Suppressor macrophage treated with lipopolysaccharide for 1 hour (primary cell): ENCODE measurements at places on chromosomes 12 and 14.

DNA sequence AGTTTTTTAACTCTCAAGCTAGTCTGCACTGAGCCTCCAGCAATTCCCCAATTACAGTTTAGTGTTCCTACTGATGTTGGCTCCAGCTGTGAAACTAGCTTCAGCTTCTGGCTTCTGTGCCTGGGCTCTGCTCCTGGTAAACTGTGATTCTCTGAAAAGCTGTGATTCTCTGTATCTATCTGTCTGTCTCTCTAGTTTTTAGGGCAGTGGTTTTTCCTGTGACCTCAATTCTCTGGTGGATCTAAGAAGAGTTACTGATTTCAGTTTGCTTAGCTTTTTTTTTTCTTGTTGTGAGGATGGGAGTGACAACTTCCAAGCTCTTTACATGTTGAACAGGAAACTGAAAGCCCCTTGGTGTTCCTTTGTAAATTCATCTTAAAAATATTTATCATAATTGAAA is 3.8 kb upstream of the HIF1A start:
- DNase-seq, result no peak

GRCh38 chr12:78795934-78796445 is 68.6 kb upstream of the SYT1 start:
- no peak for DNase-seq

GRCh38 chr12:77667101-77667500 is 163.6 kb upstream of the NAV3 start:
- DNase-seq, result no peak

GRCh38 chr12:103181366-103182152 is 224.1 kb downstream of the ASCL1 start:
- DNase-seq, result no peak

DNA sequence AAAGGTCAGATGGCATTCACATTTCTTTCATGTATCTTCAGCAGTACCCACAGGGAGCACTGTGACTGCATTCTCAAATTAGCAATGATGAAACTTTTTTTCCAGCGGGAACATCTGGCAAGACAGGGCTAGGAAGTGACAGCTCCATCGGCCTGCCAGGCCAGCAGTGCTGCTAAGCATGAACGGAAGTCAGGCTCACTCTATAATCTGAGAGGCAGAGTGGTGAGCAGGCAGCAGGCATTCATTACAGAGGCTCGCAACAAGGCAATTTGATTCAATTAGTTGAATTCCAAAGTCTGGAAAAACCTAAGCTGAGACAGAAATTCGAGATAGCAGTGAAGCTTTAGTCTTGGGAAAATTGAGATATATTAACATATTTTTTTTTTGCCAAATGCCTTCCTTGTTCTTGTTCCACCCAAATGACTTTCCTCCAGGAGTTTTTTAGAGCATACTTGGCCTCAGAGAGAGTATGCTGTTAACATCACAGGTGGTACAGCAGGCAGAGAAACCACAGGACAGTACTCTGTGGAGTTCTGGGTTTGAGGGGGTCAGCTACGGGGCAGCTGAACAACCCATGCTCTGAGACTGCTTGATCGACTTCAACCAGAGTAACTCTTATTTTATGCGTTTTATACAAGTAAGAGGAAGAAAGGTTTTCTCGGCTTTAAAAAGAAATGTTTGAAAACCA is 414.9 kb downstream of the APAF1 start:
- no peak for DNase-seq

DNA sequence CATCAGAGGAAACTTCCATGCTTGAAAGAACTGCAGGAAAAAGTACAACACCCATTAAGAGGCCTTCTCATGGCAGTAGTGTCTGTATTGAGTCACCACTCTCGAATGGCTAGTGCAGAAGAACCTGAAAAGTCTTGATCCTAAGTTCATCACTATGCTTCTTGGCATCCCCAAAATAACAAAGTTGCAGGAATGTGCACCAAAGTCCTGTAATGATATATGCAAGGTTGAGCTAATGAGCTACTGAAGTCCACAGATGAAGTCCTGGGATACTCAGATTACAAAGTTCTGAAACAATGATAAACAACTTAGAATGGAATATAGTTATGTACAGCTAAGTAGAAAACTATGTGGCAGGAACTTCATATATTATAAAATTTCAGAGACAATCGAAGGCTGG is 545.4 kb downstream of the FOXG1 start:
- no peak for DNase-seq

DNA sequence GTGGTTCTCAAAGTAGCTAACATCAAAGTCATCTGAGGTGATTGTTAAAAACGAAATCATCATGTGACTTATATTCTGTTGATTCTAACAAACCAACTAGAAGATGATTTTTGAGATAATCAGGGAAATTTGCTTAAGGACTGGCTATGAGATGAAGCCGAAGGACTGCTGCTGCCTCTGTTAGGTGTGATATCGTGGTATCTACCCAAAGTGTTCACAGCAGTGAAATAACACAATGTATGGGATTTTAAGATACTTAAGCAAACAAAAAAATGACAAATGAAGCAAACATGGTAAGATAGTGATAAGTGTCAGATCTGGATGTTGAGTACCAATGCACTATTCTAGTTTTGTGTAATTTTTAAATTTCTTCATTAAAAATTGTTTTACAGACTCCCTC is 59.1 kb downstream of the GXYLT1 start:
- DNase-seq, result no peak

GRCh38 chr12:109835827-109836226 is 2.6 kb upstream of the TRPV4 start:
- no peak for DNase-seq

DNA sequence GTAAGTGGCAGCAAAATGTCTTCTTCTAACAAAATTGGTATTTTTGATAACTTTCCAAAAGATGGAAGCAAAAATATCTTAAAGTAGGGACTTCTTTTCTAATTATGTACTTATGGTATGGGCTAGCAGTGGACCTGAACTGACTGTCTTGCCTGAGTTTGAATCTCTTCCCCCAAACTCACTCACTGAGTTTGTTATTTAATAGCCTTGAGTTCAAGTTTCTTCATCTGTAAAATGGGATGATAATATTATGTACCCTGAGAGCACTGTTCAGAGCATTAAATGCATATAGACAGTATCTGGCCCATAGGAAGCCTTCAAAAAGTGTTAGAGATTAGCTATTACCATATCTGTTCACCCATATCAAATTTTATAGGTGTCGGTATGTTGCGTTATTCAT is 210.4 kb upstream of the NUDT4 start:
- no peak for DNase-seq

DNA sequence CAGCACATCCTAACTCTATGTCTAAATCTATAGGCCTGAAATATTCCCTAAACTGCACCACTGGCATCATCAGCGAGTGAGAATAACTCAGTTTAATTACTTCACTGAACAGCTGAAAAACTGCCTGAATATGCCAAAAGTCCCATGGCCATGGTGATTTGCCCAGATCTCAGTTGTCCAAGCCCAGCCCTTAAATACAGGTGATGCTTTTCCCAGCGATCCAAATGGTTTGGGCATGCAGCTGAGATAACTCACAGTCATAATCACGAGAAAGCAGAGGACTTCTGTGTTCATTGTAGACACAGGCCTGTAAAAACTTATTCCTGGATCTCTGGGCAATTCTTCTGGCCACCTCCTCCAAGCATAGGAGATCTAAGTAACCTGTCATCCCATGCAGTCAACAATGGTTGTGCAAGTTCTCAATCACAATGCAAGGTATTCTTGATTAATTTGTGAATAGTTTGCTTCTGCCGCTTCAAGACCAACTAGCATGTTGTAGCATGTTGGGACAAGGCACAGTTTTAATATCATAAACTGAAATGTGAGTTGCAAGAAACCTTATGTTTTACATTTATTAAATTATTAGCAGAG is 40.5 kb downstream of the DUSP6 start:
- DNase-seq, result no peak

DNA sequence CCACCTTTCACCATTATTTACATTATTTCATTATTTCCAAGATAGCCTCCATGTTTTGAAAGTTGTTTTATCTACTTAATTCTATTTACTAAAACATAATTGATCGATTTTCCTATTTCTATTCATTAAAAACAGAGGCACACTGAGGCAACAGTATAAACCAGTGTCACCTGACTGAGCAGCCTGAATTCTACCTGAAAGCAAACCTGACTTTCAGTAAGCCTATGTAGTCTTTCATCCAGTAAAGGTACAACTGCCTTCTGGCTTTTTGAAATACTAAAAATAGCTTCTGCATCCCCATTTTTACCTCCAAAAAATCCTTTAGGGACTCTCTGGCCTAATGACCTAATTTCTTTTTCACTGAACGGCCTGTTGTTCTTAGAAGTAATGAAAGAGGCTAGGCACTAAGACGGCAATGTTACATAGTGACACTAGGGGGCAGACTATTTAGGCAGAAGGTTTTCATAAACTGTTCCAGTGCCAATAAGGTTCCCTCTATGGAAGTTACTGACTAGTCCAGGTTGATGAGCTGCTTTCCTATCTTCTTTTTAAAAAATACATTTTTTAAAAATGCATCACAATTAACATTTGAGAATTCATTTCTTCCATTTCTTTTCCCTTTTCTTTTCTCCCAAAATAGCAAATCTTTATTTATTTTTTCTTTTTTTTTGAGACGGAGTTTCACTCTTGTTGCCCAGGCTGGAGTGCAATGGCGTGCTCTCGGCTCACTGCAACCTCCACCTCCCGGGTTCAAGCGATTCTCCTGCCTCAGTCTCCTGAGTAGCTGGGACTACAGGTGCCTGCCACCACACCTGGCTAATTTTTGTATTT is 17.5 kb downstream of the ANAPC5 start:
- DNase-seq, result peak; percentile 88

GRCh38 chr14:75960231-75960630 is 21.6 kb downstream of the TGFB3 start:
- no peak for DNase-seq

- DNase-seq, result no peak
These were observed 121.2 kb downstream of the PRICKLE1 start for GRCh38 chr12:42468341-42468821.

- DNase-seq, result no peak
These were observed 59.0 kb downstream of the CDC42BPB start for GRCh38 chr14:102998393-102998792.

DNA sequence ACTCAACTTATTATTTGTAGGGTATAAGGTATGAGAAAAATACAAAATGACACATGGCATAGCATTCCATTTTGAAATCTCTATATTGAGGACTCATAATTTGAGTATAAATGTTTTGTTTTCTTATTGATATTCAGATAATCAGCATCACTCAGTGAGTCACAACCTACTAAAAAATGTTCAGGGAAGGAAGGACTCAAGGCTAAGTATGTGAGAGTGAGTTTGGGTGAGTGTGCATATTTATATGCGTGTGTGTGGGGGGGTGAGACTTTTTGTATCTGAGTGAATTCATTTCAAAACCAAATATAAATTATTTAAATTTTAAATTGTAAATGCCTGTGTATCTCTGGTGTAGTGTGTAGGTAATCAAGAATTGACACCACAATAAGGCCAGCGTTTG is 87.8 kb upstream of the PRKD1 start:
- no peak for DNase-seq

GRCh38 chr12:124365726-124366430 is 71.0 kb downstream of the RFLNA start:
- no peak for DNase-seq

DNA sequence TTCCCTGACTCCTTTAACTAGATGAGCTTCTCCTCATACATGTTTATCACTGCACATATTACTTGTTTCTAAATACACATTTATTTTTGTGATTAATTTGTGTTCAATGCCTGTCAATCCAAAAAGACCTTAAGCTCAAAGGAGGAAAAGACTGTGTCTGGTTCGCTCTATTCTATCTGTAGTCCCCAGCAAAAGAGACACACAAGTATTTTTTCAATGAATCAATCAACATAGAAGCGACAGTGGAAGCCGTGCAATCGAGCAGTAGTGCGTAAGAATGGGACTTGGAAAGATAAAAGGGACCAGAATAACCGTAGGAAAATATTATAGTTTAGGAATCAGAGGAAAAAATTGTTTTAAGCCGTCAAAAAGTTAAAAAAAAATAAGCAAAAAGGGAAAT is 951 bp downstream of the WDHD1 start:
- DNase-seq, result no peak

DNA sequence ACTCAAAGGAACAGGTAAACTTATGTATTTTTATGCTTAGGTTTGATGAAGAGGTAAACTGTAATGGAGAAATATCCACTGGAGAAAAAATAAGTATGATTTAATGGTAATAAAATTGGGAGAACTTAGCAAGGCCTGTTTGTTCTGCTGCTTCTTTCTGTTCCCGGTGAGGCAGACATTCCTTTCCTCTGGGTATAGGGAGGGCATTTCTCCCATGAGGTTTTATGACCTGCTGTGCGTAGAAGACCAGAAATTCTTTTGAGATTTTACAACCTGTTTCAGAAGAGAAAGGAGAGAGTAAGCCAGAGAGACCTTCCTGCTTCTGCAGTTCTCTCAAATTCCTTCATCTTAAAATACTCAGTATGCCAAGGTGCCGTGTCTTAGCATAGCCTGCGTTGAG is 139.4 kb upstream of the RMST start:
- DNase-seq, result no peak

- DNase-seq, result peak; percentile 92
These were observed 335.1 kb downstream of the DUSP6 start for GRCh38 chr12:89016970-89017778.

GRCh38 chr12:16475521-16475920 is 128.1 kb downstream of the MGST1 start:
- no peak for DNase-seq

DNA sequence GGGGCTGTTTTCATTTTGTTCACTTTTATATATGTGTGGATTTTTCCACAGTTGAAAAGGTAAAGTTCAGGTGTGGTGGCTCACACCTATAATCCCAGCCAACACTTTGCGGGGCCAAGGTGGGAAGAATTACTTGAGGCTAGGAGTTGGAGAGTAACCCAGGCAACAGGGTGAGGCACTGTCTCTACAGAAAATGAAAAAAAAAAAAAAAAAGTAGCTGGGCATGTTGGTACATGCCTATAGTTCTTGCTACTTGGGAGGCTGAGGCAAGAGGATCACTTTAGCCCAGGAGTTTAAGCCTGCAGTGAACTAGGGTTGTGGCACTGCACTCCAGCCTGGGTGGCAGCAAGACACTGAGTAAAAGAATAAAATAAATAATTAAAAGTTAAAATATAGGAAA is 326.5 kb downstream of the NAV3 start:
- DNase-seq, result no peak

GRCh38 chr12:77442633-77443032 is 377.3 kb upstream of the E2F7 start:
- DNase-seq, result no peak

DNA sequence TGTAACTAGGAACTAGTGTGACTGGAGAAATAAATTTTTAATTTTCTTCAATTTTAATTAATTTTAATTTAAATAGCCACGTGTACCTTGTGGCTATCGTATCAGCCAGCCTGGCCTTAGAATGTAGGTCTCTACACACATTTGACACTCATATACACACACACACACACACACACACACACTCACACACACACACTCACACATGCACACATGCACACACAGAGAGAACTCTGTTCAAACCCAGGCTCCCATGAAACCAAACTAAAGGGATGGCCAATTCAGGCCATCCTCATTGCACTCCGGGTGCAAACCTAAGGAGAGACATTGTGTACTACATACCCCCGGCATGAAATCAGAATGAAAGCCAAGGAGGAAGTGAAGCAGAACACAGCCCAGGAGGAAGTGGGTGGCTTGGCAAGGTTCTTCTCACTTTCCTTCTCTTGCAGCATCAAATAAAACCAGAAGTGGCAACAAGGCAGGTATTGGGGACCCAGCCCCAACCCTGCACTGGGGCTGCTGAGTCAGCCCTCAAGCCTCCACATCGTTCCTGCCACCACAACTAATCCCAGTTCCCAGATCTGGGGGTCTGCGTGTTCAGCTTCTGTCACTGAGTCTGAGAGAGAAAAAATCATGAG is 26.2 kb upstream of the CHPT1 start:
- DNase-seq, result peak; percentile 63

- DNase-seq, result peak; percentile 83
These were observed 1.4 kb downstream of the ETNK1 start for GRCh38 chr12:22626406-22626805.
